Ascending aorta (tissue), 2 donors: ENCODE measurements at places on chromosomes 16 and 17. TPM values are rescaled to one million over a fixed set of nuclear protein-coding genes. Genes with fewer than 3 reads are reported as not detected.

DNA sequence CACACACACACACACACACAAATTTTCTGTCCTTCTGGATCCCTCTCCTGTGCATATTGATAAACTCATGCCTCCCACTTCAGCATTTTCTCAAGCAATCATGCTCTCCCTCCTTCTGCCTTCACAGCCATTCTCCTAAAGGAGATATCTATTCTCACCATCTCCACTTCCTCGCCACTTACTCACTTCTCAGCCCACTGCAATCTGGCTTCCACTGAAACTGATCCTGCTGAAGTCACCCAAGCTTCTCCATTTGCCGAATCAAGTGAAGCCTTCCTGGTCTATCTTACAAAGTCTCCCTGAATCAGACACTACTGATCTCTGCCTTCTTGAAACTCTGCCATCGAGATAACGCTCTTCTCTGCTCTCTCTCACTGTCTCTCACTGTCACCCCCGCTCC is 54.0 kb upstream of the GNAO1 start:
- H3K27ac ChIP-seq: no peak overlapping the region
- DNase-seq: no peak
- no peaks in the 10 kb centered on the region for H3K27me3 ChIP-seq
- H3K4me3 ChIP-seq: no peak overlapping the region
- no peaks in the 10 kb centered on the region for H3K36me3 ChIP-seq

DNA sequence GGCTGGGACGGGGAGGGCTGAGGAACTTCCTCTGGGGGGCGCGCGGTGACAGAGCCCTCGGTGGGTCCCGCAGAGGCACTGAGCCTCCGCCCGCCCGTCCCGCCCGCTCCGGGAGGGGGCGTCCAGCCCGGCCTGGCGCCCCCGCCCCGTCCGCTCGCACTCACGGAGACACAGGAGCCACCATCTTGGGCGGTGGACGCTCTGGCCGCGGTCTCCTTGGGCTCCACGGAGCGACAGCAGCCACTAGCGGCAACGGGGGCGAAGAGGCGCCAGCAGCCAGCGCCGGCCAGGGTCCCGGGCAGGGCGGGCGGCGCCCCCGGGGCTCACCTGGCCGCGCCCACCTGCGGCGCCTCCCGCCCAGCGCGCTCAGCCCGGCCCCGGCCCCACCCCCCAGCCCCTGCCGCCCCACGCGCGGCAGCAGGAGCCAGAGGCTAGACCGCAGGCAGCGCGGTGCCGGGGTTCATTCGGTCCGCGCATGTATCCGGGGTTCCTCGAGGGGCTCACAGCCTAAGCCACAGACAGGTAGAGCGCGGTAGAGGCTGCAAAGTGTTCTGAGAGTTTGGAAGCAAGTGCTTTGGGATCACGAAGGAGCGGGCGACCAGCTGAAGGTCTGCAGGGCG is at the start of gene C17orf113:
C17orf113 (minus strand) TSS at position 209 of the 620 bp plus-strand sequence. CDS start 7,225 bp downstream, outside the sequence.
- H3K4me3 ChIP-seq: peak within 1 kb of the TSS; percentile 84
- no peak within 1 kb of the TSS for H3K27ac ChIP-seq
- H3K4me1 ChIP-seq: no peaks in the 10 kb centered on the region
- peak; percentile 69 for DNase-seq
- no peaks in the 10 kb centered on the region for H3K36me3 ChIP-seq
- H3K27me3 ChIP-seq: no peaks in the 10 kb centered on the region

DNA sequence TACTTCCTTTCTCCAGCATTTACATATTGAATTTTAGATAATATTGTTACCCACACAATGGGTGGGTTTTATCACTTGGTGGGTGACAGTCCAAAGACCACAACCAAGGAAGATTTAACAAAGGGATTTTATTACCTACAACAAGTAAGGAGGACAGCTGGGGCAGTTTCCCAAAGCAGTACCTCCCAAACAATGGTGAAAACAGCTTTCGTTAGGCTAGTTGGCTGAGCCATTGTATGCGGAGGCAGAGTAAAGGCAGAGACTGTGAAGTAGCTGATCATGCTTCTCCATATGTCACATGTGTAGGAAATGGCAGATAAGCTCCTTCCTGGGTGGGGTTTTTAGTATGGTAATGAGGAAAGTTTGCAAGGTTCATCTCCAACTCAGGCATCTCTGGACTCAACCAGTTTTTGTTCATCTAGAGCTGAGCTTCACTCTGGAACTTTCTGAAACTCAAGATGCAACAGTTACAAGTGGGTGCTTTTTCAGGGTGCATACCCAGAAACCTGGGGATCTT is 104.3 kb upstream of the PSMD7 start:
- DNase-seq: no peak
- H3K4me3 ChIP-seq: no peak overlapping the region
- no peaks in the 10 kb centered on the region for H3K27me3 ChIP-seq
- H3K36me3 ChIP-seq: no peaks in the 10 kb centered on the region
- H3K27ac ChIP-seq: no peak overlapping the region

CMTM2 gene
- total RNA-seq: not detected

DNA sequence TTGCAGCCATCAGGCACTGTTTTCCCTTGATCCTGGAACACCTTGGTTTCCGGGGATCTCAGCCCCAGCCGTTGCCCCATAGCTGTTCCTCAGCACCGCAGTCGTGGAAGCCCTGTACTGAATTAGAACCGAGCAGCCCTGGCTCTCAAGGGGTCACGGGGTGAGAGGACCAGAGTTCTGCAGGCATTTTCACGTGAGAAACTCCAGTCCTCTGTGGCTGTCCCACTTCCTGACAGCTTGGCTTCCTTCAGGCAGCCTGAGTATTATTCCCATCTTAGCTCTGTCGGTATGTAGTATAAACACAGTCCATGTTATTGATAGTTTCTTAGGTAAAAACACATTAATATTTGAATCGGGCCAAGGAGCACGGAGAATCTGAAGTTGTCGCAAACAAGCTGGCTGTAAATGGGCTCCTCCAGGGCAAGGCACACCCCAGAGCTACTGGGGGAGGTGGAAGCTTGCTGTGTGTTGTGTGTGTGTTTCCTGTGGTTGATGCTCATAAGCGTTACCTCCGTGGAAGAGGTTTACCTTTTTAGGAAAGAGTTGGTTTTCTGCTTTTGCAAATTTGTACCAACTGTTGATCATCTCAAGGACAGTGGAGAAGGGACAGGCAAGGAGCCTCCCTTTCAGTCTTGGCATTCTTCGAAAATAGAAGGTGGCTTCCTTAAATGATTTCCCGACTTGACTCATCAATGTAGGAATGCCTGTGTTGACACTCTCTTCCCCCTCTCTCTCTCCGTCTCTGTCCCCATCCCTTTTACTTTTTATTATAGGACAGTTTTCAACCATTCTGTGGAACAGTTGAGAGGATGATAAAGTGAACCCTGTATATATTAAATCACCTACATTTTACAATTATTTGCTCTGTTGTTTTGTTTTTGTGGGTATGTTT is 208.9 kb upstream of the CHMP6 start:
- H3K27me3 ChIP-seq: no peaks in the 10 kb centered on the region
- DNase-seq: no peak
- no peak overlapping the region for H3K4me3 ChIP-seq
- no peaks in the 10 kb centered on the region for H3K36me3 ChIP-seq
- peak overlapping the region; percentile 22 for H3K27ac ChIP-seq

DNA sequence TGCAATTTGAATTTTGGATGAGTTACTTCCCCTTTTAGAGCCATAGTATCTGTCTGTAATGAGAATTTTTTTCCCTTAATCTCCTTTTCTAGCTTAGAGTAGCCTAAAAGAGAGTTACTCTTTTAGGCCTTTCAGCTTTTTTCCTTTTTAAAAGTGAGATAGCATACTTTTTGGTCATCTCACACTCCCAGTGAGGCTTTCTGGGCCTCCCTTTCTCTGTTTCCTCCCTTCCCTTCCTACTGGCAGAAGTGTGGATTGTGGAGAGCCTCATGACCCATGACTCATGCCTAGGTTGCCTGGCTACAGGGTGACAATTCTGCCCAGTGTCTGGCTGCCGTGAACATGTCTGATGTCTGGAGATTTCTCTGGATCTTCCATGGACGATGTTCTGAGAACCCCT is 15.2 kb downstream of the KRT23 start:
- H3K27me3 ChIP-seq: no peaks in the 10 kb centered on the region
- DNase-seq: peak; percentile 68
- no peaks in the 10 kb centered on the region for H3K36me3 ChIP-seq

GRCh38 chr16:85863384-85863774 is 35.6 kb upstream of the IRF8 start:
- no peak overlapping the region for H3K27ac ChIP-seq
- DNase-seq: no peak
- H3K4me3 ChIP-seq: no peak overlapping the region
- no peaks in the 10 kb centered on the region for H3K27me3 ChIP-seq
- no peaks in the 10 kb centered on the region for H3K36me3 ChIP-seq

GRCh38 chr16:87506423-87507350 is 13.9 kb upstream of the ZCCHC14 start:
- no peak for DNase-seq
- H3K4me3 ChIP-seq: no peak overlapping the region
- no peaks in the 10 kb centered on the region for H3K4me1 ChIP-seq

ITGAX gene
- 3.6 TPM for total RNA-seq

- H3K27me3 ChIP-seq: no peaks in the 10 kb centered on the region
- H3K36me3 ChIP-seq: no peaks in the 10 kb centered on the region
- H3K4me1 ChIP-seq: no peaks in the 10 kb centered on the region
- H3K4me3 ChIP-seq: no peak overlapping the region
- H3K27ac ChIP-seq: no peak overlapping the region
These were observed 17.7 kb downstream of the HOXB1 start for GRCh38 chr17:48513097-48513496.

DNA sequence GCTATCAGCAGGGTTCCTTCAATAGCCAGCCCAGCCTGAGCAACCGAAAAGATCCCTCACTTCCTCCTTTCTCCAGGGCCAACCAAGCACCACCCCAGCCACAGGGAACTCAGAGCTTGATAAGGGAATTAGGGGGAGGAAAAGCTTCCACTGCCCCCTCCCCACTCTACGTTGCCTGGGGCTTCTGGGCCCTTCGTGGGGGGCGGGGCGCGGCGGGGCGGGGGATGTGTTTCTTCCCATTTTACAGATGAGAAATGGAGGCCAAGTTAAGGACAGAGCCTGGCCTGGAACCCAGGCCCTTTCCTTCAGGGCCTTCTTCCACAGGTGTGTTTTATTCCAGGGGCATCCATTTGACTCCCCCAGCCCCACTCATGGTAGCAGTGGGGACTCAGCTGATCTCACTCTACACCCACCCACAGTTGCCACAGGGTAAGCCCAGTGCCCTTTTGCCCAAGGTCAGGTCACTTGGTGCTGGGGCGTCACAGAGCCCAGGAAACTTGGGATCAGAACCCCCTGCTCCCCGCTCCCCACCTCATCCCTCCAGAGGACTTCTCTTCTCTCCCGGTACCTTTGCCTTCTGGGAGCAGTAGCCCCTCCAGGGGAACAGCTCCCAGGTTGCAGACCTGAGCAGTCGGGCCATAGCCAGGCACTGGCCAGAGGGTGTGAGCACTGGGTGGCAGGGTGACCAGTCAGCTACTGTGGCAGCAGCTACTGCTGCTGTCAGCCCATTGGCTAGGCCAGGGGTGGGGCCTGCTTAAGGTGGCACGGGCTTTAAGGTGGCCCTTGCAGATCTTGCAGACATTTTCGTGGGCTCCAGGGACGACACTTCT is at the start of gene LDHD:
LDHD (minus strand) TSS at position 700 of the 830 bp plus-strand sequence; CDS start at position 640, 60 bp downstream.
- H3K27me3 ChIP-seq: no peaks in the 10 kb centered on the region
- peak; percentile 55 for DNase-seq
- peak within 1 kb of the TSS; percentile 49 for H3K4me3 ChIP-seq
- H3K36me3 ChIP-seq: peaks cover 3% of the 10 kb centered on the region
- H3K27ac ChIP-seq: peak within 1 kb of the TSS; percentile 54
- no peaks in the 10 kb centered on the region for H3K4me1 ChIP-seq

DNA sequence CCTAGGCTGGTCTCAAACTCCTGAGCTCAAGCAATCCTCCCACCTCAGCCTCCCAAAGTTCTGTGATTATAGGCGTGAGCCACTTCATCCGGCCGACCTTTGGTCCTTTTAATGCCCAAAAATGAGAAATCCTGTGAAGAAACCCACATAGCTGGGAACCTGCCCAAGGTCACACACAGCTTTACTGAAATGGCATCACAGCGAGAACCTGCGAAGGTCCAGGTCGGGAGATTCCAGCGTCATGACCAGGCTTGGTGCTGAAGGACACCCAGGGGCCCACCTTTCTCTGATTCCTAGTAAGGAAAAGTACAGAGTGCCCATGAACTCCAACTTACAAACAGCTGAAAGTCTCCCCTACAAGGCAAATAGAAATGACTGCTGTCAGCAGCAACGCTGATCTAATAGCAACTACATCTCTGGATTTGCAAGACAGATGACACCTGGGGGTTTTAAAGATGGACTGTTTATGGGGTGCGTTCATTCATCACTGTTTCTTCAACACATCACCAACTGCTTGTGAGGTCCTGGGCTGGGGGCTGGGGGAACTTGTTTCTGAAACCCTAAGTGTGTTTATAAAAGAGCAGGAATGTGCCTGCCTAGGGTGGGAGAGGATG is 24.5 kb upstream of the DNAH17 start:
- H3K4me1 ChIP-seq: no peaks in the 10 kb centered on the region
- DNase-seq: no peak
- H3K27ac ChIP-seq: no peak overlapping the region
- H3K36me3 ChIP-seq: no peaks in the 10 kb centered on the region
- H3K4me3 ChIP-seq: no peak overlapping the region

GRCh38 chr17:49229805-49230600 is 584 bp downstream of the PHOSPHO1 start:
- no peaks in the 10 kb centered on the region for H3K36me3 ChIP-seq
- no peaks in the 10 kb centered on the region for H3K27me3 ChIP-seq
- DNase-seq: no peak
- H3K27ac ChIP-seq: no peak overlapping the region

DNA sequence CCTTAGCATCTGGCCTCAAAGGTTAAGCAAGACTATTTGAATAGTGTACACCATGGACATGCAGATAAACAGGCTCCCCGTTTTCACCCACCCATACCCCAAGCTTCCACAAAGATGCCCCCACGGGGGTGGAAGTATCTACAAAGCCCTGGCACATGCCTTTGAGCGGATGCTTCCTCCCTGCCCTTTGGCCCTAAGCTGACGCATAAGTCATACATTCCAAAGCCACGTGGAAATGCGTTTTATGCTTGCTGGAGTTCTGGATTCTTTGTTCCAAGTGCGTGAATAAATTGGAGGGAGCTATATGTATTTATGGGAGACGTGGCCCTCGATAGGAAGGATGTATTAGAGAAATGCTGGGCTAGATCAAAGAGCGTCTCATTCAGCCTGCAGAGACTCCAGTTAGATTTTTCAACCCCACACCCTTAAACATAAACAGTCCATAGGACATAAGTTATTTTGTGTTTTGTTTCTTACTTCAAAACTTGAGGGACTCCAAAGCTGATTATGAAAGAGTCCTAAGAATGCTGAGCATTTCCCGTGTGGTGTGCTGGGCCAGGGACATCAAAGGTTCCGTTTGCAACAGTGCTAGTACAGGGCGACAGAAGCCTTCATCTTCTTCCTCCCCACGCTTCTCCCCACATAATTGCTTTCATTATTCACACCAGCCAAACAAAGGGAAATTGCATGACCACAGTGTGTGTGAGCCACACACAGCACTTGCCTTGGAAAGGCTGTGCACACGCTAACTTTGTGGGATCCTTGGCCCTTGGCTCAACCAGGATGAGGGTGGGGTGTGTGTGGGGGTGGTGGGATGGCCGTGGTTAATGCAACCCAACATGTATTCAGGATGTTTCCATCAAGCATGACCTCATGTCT is 73.6 kb downstream of the WIPI1 start:
- H3K27ac ChIP-seq: no peak overlapping the region
- H3K27me3 ChIP-seq: no peaks in the 10 kb centered on the region
- H3K4me1 ChIP-seq: peaks cover 9% of the 10 kb centered on the region
- no peaks in the 10 kb centered on the region for H3K36me3 ChIP-seq
